Stimulated activated CD4-positive, alpha-beta T cell treated with anti-CD3 and anti-CD28 coated beads, Interleukin-4, amount 100 ng/mL, for 4 hours (primary cell): ENCODE measurements at places on chromosomes 2 and 18.

GRCh38 chr2:202290970-202291369 is 25.4 kb downstream of the NOP58 start:
- no peak for DNase-seq

GRCh38 chr18:45423659-45424058 is 191.6 kb upstream of the SLC14A2 start:
- DNase-seq: no peak

DNA sequence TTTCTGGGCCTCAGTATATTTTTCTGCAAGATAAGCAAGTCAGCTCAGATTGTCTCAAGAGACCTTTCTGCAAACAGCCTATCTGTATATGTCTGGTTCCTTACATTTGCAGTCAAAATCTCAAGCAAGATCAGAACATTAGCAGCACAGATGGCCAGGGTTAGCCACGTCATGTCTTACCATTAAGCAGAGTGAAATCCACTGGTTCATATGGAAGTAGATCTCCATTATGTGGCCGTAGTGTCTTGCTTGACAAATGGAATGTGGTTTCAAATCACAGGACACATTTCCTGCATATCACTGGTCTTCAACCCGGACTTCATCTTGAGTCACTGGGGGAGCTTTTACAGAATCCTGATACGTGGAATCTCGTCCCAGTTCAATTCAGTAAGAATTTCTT is 500.2 kb downstream of the FBXO15 start:
- no peak for DNase-seq

DNA sequence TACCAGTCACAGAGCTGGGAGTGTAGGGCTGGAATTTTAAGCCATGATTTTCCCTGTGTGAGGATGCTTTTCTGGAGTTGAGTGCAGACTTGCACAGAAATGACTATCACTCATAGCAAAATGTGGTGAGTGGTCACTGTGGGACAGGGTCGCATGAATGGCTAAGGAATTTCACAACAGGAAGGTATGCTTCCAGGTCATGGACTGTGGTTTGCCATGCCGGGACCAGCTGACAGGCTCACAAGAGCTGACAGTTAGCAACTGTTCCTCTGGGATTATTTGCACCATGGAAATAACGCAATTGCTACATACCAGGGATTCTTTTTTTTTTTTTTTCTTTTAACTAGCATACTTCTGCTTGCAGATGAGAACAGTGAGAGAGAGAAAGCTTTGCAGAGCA is 3.8 kb upstream of the UXS1 start:
- DNase-seq: no peak

- DNase-seq: no peak
Observed at GRCh38 chr2:85160966-85161960, 28.1 kb downstream of the TCF7L1 start.

DNA sequence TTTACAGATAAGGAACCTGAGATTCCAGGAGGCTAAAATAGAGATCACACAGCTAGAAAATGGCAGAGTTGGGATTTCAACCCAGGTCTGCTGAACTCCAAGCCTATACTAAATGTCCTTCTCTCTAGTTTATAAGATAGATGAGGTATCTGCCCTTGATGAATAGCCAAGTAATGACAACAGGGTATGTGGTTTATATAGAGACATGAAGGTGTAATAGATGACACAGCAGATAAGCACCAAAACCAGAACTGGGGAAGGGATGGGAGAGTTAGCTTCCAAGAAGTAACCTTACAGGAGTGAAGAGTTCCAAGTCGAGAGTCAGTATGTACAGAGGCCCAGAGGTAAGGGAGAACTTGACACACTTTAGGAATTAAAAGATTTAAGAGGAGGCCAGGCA is 104.7 kb upstream of the UBXN4 start:
- no peak for DNase-seq

DNA sequence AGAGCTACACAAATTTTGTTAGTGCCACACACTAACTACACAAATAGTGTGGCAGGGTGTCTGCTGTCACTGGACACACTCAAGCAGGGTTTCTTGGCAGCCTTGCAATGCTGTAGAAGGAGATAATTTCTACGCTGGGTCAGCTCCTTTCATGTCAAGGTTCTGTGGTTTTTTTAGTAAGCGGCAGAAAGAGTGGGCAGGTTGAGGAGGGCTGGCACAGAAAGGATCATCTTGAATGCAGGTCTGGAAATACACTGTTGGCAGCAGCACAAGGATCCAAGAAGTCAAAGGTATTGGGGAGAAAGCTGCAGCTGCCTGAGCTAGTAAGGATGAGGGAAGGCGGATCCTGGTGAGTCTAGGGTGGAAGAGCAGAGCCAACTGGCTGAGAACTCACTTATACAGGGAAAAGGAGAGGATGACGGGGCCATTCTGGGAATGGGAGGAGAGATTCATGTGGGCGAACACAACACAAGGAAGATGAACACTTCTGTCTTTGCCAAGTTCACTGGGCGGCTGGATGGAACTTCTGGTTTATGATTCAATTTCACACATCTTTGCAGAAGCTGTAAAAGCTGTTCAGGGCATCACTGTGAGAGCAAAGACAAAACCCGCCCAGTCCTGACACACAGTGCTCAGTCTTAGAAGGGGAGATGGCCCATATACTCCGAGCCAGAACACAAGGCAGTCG is 16.9 kb upstream of the CYRIA start:
- DNase-seq: no peak

GRCh38 chr2:25598332-25598731 is 75.0 kb downstream of the DTNB start:
- no peak for DNase-seq

DNA sequence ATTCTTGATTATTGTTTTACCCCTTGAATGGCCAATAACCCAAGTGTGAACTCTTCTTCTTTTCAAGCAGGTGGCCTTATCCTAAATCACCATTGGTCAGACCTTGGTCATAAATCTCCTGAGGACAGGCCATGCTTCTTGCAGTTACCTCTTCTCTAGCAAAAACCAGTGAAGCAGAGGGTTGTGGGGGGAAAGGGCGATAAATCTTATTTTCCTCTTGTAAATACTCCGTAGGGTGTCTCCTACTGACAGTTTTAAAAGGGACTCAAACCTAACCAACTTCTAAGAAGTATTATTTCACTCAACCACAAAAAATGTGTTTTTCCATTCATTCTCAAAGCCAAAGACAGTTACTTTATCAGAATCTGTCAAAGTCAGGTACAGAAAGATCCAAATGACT is 168.1 kb upstream of the RMP24 start:
- DNase-seq: no peak

DNA sequence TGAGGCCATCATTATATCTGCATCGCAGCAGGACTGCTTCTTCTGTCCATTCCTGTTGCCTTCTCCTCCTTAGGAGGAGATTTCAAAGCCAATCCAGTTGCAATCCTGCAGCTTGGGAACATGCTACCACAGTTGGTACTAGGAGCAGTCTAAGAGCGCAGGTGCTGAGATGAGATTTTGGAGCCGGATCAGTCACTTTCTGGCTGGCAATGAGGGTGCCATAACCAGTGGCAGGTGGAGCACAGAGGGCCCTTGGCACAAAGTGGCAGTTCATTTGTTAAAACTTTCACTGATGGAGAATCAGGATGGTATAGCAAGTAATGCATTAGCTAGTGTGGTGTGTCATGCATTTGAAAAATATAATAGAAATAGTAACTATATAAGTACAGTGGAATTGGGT is 173.7 kb upstream of the ATP5MC3 start:
- no peak for DNase-seq

DNA sequence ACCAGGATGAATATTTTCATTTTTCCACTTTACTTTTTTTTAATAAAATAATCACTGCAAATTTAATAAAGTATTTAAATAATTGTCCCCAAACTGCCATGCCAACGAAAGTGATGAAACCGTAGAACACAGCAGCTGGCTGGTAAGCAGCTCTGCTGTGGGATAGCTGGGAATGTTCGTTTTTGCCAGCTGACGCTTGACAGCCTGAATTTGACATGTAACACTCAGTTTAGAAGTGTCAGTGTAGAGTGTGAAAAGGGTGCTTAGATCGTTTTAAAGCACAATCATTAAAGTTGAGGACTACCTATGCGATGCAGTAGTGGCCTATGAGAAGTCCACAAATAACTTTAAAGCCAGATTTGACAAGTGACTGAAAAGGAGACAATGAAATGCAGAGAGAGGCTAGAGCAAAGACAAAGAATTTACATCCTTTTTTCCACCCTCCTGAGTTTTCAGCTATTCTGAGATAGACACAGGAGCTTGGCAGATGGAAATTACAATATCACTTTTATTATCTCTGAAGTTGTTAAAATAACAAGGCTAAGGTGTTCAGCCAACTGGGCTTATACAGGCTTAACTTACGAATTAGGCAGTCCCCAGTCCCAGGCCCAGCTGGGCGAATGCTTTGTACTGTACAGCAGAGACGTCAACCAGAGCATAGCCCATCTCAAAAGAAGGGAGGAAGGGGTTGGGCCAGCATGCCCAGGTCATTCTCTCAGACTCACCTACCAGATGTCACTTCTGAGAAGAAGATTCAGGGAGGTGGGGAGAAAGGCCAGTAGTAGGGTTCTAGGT is 31.9 kb upstream of the SLC1A4 start:
- DNase-seq: no peak

- DNase-seq: no peak
Observed at GRCh38 chr2:85253890-85254289, 73.9 kb downstream of the TGOLN2 start.

GRCh38 chr2:178205853-178206521 is 11.7 kb downstream of the OSBPL6 start:
- DNase-seq: no peak

GRCh38 chr2:160510617-160511016 is 17.0 kb upstream of the RBMS1 start:
- DNase-seq: no peak

DNA sequence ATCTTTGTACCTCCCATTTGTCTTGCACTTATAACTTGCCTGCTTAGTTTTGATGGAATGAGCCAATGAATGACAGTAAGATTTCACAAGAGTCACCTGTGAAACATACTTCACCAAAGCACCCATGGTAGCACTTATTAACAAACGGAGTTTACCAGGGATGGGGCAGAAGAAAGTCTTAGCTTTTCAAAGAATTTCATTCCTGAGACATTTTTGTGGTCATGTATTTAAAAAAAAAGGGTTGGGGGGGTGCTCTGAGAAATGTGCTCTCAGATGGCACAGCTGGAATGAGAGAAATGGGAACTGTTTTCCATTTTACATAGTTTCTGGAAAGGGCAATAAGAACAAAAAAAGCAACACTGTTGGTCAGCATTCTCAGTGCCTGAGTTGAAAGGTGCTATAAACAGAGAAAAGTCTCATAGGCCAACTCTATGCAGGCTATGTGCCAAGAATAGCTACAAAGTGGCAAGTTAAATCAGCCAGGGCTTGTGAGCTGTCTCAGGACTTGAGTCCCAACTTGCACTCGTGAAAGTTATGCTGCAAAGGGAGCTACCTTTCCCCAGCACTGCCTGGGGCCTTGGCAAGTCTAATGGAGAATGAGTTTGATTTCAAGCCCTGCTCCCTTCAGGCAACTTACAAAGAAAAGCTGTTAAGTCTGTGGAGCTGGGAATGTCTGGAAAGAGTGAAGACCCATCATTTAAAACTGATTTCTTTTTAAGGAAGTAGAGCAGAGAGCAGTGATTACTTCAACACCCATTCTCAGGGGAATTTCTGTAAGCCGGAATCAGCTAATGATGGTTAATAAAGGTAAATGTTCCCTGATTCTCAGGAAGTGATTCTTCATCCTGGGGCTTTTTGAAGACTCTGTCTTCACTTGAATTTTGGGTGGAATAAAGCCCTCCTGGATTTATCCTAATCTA is 170.6 kb downstream of the SLC8A1 start:
- no peak for DNase-seq

DNA sequence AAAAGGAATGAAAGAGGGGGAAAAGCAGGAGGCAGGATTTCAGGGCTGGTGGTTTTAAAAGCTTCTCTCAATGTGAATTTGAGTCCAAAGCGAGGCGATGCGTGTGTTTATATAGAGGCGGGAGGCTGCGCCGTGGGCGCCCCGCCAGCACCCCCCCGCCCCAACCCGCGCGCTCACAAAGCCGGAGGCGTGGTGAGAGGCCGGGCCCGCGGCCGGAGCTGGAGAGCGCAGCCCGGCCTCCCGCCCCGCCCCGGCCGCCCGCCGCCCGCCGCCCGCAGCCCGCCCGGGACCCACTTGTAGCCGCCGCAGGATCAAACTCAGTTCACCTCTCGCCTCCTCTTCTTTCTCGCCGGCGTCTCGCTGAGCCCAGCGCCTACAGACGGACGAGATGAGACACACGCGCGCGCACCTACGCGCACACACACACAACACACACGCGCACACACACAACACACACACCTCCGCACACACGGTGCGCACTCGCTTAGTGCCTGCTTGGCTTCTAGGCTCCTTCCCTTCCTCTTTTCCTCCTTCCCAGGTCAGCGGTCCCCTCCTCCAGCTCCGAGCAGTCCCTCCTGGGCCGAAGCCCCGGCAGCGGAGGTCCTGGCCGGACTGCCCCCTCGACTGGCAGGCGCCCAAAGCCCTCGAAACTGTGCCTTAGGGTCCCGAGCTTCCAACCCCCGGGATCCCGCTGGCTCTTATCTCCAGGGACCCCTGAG is 1.3 kb upstream of the CYP26B1 start:
- peak; percentile 42 for DNase-seq

- no peak for DNase-seq
Observed at GRCh38 chr2:159072795-159073194, 104.4 kb downstream of the TANC1 start.

- DNase-seq: no peak
Observed at GRCh38 chr2:10284108-10284870, 18.4 kb upstream of the HPCAL1 start.

DNA sequence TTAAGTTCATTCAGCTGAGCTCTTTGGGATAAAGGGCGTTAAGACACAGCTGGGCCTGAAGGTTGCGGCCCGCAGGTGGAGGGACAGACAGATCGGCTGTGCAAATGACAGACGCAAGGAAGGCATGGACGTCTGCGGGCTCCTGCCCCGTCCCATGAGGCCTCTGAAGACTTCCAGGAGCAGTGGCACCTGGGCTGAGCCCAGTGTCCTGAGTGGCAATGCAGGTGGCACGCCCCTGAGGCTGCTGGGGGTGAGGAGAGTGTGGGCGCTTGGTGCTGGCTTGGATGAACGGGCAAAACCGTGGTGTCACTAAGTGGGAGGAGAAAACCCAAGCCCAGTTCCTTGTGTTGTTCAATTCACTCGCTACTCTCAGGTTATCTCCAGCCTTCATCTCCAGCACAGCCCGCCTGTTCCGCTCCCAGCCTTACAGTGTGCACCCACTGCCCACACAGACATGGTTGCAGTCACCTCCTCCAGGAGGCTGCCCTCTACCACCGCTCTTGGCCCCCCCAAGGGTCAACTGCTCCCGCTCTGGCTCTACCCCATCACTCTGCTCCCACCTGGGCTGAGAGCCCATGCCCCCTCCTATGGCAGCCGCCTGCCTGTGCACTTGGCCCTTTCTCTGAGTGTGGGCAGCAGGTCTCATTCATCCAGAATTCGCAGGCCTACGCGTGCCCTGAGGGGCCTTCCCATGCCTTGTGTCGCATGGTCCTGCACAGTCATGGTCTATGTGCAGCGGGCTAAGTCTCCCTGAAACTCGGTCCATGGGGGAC is 50.3 kb downstream of the PTGR3 start:
- DNase-seq: no peak

- no peak for DNase-seq
Observed at GRCh38 chr2:37631292-37631691, 40.1 kb downstream of the CDC42EP3 start.
